H1 (cell line): ENCODE measurements at places on chromosomes 6 and 20. TPM values are rescaled to one million over a fixed set of nuclear protein-coding genes. Genes with fewer than 3 reads are reported as not detected.

DNA sequence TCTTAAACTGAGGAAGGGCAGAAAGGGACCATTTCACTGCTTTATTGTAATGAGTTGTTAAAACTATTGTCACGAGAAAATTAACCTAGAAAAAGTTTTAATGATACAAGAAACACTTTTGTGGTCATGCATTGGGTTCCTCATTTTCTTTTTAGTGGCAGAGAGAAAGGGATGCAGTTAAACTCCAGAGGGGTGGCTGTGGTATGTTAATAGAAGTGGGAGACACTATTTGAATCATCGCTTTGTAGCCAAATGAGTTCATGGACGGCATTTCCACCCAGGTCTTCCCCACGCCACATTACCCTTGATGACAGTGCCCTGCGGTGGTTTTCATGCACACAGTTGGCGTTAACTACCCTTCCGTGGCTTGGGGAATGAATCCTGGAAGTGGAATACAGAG lies 235.6 kb downstream of the PLCB1 start:
- H3K4me1 ChIP-seq, result no peaks in the 10 kb centered on the region; the same call in 1 of the 2 replicates
- DNase-seq, result no peak
- no peaks in the 10 kb centered on the region for H3K27me3 ChIP-seq
- no peak overlapping the region for H3K4me3 ChIP-seq

Gene DCDC2
- total RNA-seq, result 0.15 and 0.23 TPM in 2 replicates

GRCh38 chr6:125792172-125792571 lies 1.4 kb downstream of the NCOA7 start:
- no peaks in the 10 kb centered on the region for H3K36me3 ChIP-seq
- H3K4me1 ChIP-seq, result peaks cover 4% of the 10 kb centered on the region; the same call in 1 of the 2 replicates
- H3K27ac ChIP-seq, result no peak overlapping the region
- no peak overlapping the region for H3K4me3 ChIP-seq

Gene OR11A1
- total RNA-seq, result not detected in 2 replicates
